HFF-Myc (cell line): ENCODE measurements at places on chromosomes 5 and 9.
A peak's percentile ranks its signal among the peaks of the same experiment; 100 is the strongest.

DNA sequence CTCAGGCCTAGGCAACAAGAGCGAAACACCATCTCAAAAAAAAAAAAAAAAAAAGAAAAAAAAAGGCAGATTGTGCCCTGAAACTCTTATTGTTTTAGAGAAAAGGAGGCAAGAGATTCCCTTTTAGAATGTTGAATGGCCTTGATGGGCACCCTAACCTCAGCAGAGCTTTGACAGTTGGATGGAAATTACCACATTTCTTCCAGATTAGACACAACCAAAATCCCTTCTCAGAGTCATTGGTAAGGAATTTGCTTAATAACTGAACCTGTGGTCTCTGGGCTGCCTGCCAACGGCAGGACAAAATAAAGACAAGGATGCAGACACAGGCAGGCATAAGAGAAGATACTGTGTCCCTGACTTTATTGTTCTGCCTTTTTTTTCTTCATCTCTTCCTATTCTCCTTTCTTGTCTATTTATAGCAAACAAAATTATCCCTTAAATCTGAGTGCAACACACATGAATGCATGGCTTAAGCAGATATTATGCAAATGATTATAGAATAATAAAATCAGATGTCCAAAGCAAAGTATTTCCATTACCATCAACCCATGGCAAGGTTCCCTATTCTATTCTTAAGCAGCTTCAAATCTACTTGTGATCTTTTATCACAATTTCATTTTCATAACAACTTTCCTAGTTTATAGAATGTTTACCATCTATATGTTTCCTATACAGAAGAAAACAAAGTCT, 37.3 kb upstream of the TRIO start:
- peak; percentile 82 for DNase-seq

- DNase-seq: no peak
Measured at GRCh38 chr5:29130786-29131185, 2062.7 kb upstream of the CDH6 start.

- DNase-seq: no peak
Measured at GRCh38 chr5:77568082-77568481, 70.4 kb downstream of the OTP start.

- DNase-seq: no peak
Measured at GRCh38 chr5:151231359-151231758, 7.5 kb upstream of the CCDC69 start.

DNA sequence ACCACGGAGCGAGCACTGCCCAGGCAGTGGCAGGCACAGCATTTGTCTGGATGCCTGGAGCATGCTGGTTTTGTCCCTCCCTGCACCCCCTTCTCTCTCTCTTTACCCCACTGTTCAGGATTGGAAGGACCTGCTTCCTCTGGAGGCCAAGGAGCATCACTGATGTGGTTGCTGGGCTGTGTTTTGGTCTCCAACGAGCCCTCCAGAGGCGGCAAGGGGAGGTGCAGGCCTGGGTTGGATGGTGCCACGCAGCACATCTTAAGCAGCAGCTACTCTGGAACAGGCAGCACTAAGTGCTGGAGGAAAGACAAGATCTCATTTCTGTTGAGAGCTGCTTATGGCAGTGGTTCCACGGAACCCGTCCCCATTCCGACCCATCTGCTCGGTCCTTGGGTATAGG, 139.6 kb downstream of the CMYA5 start:
- no peak for DNase-seq

DNA sequence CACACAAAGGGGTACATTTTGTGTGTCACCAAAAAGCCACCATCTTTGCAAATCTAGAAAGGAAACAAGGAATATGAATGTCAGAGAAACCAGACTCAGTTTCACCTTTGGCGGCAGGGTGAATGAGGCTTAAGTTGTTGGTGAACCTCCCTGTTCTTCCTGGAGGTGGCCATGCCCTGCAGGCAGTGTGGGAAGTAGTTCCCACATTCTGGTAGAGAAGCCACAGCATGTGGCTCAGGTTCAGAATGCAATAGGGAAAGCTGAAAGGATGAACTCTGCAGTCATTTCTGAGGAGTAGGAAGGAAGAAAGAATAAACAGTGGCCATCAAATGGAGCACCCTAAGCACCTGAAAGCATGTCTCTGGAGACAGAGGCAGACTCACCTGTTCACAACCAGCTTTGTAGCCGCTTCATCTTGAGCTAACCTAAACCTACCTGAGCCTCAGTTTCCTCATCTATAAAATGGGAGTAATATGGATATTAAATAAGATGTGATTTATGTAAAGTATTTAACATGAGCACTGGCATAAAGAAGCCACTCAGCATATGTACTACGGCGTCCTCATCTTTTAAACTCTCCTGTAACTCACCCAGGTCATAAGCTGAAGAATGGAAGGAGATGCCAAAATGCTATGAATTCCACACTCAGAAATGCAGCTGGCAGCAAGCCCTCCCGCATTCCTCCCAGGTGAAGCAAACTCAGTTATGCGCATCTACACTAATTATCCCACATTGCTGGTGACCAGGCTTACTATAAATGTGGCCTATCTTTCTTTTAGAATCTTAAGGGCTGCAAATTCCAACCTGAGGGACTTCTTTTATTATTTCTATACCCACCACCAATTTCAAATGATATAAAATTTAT, 86.0 kb downstream of the ZNF608 start:
- no peak for DNase-seq

DNA sequence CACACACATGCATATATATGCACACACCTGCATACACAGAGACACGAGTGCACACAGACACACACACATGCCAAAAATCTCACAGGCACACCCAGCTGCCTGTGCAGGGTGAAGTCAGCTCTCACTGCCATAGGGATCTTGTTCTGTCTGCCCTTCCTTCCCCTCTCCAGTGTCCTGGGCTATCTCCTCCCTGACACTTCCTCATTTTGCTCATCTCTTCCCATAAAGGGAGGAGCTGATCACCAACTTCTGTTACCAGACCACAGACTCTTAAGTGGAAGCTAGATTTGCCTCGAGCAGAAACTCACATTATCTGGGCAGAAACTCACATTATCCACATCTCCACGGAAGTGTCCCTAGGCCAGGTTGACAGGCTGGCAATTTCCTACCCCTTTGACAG, 28.7 kb downstream of the LCP2 start:
- DNase-seq: no peak

DNA sequence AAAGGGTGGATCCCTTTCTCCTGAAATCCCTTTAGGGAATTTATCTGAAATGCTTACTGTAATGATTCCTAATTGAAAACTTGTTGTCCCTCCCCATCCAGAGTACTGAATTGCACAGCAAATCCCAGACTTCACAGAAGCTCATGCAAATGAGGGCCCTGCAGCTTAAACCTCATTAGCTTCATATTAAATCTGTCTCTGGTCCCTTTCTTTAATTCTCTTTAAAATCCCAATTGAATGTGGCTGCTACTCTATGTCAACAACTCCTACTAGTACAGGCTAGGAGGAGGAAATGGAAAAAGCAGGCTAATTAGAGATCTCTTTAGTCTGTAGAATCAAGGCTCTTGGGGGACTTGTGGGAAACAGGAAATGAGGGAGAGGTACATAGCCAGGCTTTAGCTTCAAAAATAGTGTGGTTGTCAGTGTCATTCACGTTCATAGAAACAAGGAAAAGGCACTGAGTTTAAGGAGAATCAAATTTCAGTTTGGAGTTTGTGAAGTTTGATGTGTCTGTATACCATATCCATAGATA, 191.3 kb upstream of the PRDM9 start:
- DNase-seq: no peak

DNA sequence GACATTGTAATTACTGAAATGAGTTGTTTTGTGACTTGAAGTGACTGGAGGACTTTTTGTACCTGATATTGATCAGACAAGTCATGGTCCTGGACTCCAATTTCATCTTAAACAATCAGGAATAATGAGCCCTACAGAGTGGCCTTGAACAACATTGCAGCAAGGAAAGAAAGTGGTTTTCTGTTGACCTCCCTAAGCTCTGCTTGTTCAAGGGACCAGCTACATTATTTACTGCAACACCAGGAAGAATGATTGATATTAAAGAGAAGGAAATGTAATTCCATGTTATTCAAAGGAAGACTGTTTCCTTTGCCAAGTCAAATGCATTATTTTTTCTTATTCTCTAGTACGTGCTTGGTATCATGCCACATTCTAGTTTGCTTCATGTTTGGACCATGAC, 22.6 kb downstream of the ENTREP1 start:
- DNase-seq: no peak
